ENCODE measurements at places on chromosomes 2 and 18. TPM values are rescaled to one million over a fixed set of nuclear protein-coding genes. Genes with fewer than 3 reads are reported as not detected.

GRCh38 chr2:69381337-69381737 lies 5.7 kb downstream of the GFPT1 start:
- peak; percentile 23 for DNase-seq

DNA sequence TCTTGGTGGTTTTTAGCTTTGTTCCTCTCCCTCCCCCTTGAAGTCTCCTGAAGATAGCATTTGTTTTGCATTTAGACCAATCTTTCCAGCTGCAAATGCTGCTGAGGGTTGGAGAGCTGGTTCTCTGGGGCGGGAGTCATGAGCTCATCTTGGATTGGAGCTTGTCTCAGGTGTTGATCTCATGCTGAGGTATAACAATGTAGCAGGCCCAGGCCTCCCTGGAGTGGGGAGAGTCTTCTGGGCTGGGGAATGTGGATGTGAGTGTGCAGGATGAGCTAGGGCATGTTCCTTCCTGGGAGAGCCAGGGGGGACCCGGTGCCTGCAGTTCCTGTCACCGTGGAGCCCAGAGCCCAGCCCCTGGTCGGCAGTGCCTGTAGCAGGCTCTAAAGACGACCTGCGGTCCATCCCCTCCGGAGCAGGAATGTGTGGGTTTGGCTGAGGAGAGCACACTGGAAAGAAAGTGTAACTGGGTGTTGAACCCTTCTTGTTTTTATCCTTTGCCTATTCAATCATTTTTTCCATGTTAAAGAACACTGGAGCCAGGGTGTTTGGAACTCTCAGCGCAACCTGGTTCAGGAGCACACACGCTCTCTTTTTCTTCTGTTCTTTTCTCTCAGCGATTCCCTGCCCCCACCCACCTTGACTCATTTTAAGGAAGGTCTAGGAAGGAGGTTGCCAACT lies 2.7 kb downstream of the ZNF532 start:
- no peak for DNase-seq

- DNase-seq, result no peak
Measured at GRCh38 chr18:76383636-76384035, 111.4 kb downstream of the ZNF516 start.

GRCh38 chr2:239791526-239792404 lies 233.4 kb downstream of the NDUFA10 start:
- no peak for DNase-seq

- DNase-seq, result peak; percentile 16
Measured at GRCh38 chr18:42635378-42636048, 480.0 kb downstream of the RIT2 start.

The AMER3 gene
- total RNA-seq, result not detected

The COBLL1 gene
- 37.1 TPM for total RNA-seq

The ITGA4 gene
- total RNA-seq, result 0.42 TPM
